Endothelial cell of umbilical vein (primary cell): ENCODE measurements at places on chromosomes 6 and 20. TPM values are rescaled to one million over a fixed set of nuclear protein-coding genes. Genes with fewer than 3 reads are reported as not detected.

CPXM1 gene
- total RNA-seq: 9.3 and 20.3 TPM in 2 replicates

BACH2 gene
- 5.6 and 5.9 TPM in 2 replicates for total RNA-seq

DNA sequence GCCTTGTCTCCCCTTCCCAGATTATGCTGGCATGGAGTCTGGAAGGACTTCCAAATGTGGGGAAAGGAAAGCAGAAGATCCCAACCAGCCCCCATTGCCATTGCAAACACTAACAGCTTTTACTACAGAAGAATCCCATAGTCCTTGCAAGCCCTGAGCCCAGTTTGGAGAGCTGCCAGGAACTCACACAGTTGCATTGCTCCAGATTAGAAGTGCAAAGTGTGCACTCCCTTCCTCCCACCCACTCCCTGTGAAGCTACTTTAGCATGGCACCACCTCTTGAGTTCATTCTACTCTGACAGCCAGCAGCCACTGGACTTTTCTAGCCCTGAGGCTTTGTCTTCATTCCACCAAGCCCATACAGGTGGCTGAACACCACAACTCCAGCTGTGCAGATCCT lies 67.6 kb downstream of the SLC22A2 start:
- DNase-seq: no peak

- no peak for DNase-seq
Measured at GRCh38 chr20:34829191-34829590, 3.7 kb upstream of the NCOA6 start.

GRCh38 chr20:40282541-40282940 lies 406.5 kb downstream of the MAFB start:
- DNase-seq: no peak

C4A gene
- 4.1 and 5.2 TPM in 2 replicates for total RNA-seq

CHRNA4 gene
- not detected in 2 replicates for total RNA-seq

DNA sequence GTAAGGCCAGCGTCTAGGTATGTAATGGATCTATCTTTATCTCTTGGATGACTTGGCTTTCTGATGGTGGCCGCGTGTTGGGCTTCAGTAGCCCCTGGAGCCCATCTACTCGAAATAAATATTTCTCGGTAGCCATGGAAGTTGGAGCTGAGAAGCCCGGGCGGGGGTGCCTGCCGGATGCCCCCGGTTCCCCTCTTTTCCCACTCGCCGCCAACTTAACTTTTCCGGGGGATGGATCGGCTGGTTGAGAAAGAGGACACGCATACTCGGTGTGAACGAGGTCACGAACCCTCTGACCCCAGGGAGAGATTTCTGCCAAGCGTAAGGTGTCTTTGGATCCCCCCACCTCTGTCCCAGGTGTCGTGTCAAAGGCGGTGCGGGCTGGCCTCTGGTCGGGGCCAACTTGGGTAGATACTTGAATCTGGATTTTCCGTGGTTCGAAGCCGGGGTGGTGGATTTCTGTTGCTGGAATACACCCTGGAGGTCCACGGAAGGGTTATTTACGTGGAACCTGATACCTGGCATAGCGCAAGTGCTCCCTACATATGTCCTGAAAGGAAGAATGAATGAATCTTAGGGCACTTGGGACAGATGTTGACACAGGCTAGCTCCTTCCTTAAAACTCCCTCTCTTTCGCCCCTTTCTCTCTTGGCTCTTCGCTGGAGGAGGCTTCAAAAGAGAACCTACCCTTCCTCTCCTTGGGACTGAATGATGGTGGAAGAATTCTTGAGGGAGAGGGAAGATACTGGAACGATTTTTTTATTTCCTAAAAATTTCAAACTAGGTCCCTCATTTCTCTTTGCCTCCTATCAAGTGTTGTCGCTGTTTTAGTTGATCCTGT lies 996 bp downstream of the DOK5 start:
- no peak for DNase-seq

DNA sequence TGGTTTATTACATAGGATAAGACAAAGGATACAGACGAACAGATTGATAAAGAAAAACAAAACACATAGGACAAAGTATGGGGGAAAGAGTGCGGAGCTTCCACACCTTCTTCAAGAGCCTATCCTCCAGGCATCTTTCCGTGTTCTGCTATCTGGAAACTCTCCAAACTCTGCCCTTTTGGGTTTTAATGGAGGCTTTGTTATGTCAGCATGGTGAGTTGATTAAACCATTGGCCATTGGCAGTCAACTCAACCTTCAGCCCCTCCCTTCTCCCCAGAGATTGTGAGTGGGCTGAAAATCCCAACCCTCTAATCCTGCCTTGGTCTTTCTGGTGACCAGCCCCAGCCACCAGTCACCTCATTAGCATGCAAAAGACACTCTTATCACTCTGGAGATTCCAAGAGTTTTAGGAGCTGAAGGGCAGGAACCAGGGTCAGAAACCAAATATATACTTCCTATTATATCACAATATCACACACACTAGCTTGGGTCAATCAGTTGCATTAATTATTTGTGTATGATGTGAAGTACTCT lies 23.8 kb downstream of the HLA-DOB start:
- DNase-seq: no peak

AGER gene
- 12.0 and 18.5 TPM in 2 replicates for total RNA-seq

DNA sequence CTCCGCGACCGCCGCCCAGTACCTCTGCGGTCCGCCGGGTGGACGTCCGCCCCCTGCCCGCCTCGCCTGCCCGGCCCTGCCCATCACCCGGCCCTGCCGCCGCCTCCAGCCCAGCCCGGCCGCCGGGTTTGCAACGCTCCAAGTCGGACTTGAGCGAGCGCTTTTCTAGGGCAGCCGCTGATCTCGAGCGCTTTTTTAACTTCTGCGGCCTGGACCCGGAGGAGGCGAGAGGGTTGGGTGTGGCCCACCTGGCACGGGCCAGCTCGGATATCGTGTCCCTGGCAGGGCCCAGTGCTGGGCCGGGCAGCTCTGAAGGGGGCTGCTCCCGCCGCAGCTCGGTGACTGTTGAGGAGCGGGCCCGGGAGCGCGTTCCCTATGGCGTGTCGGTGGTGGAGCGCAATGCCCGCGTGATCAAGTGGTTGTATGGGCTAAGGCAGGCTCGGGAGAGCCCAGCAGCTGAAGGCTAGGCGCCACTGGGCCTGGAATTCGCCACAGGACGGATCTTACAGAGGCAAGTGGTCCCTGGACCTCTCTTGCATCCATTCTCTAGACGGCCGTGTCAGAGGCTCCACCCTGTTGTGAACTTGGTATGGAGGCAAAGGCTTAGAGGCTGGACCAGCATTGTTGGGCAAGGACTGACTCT lies 11.8 kb downstream of the FAM110A start:
- no peak for DNase-seq

ID4 gene
- not detected in 2 replicates for total RNA-seq

DNA sequence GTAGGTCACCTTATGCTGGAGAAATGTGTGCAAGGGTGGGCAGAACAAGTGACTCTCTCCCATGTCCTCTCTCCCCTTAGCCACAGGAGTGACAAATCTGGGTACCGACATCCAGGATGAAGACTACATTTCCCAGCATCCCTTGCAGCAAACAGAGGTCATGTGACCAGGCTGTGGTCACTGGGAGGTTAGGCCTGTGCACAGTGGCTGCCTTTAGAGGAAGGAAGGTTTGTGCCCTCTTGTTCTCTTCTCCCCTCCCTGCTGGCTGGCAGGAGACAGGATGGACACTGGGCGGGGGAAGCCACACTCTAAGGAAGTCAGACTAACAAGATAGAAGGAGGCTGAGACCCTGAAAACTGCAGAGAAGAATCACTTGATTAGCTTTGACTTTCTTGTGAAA lies 360.2 kb downstream of the PREX1 start:
- DNase-seq: no peak

LST1 gene
- 1.00 and 2.0 TPM in 2 replicates for total RNA-seq

DNA sequence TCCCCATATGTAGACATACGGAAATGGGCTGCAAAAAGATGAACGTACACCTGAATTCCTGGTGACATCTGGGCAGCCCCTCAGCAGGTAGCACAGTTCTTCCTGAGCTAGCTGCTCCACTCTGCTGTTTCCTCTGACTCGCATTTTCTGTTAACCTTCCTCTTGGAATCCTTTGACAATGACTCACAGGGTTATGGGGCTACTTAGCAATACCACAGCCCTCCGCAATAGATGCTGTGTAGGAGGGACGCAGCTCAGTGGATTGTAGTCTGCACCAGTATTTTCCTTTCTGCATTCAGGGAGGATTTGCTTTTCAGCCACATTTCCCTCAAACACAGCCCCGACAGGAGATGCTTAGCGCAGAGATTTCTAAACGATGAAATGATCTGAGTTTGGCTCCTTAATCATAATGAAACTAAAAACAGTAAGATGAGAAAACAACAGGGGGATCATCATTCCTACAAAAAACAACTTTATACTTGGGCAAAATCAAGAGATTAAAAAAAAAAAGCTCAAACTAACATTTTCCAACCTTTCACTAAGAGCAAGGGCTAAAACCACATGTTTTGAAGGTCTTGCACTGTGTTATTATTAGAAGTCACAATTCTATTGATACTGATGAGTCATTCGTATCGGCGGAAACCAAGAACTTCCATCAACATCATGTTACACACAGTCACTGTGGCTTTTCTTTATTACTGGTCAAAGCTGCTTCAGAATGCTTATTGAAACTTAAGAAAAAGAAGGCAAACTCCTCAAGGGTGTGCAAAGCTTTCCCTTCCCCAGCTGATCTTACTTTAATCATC lies 12.2 kb downstream of the BACH2 start:
- peak; percentile 90 for DNase-seq

TCFL5 gene
- 9.4 and 11.1 TPM in 2 replicates for total RNA-seq

DNA sequence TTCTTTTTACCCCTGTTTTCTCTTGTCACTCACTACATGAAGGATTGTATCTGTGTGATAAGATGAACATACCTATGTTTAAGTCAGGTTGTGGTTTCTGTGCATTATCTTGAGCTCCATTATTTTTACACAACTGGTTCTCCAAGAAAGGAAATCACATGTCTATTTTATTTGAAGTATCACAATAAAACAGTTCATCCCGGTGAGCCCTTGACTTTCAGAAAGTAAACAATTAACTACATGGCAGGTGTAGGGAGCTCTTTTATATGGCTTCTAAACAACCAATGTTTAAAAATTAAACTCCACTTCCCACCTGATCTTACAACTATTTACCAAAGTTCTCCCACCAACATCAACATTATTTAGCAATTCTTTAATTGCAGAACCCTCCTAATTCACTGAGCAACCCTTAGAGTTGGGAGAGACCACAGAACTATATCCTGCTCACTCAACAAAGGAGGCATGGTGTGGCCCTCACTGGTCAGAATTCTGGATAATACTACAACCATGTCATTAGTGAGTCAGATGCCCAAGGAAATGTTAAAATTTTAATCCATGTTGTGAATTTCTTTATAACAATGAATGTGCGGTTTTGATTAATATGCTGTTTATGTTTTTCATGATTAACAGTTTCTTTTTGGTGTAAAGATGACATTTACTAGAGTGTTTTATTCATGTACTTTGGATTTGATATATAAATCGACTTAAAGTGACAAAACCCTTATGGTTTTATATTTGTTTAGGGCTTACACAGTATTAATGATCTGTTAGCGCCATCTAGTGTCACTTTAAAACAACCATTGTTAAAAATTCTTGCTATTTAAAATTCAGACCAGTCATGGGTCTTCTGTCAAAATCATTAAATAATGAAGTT lies 50.0 kb upstream of the SCGN start:
- peak; percentile 62 for DNase-seq

DNA sequence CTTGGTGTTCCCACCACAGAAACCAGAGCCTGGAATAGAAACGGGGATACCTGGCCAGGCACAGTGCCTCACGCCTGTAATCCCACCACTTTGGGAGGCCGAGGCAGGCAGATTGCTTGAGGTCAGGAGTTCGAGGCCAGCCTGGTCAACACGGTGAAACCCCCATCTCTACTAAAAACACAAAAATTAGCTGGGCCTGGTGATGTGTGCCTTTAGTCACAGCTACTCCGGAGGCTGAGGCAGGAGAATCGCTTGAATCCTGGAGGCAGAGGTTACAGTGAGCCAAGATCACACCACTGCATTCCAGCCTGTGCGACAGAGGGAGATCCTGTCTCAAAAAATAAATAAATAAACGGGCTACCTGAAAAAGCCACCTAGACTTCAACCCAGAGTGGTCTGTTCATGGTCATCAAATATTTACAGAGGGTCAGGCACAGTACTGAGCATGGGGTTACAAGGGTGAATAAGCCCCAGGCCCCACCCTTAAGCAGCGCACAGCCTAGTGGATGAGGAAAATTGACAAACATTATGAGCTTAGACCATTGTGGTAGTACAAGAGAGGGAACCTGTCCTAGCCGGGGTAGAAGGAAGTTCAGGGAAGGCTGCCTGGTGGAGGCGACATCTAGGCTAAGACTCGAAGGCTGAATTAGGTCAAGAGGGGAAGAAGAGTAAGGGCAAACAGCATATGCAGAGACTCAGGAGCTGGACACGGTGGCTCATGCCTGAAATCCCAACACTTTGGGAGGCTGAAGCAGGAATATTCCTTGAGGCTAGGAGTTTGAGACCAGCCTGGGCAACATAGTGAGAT lies 7.2 kb upstream of the PCIF1 start:
- DNase-seq: no peak

RFX6 gene
- total RNA-seq: not detected in 2 replicates

PSMB8 gene
- total RNA-seq: 25.7 and 40.1 TPM in 2 replicates

DNA sequence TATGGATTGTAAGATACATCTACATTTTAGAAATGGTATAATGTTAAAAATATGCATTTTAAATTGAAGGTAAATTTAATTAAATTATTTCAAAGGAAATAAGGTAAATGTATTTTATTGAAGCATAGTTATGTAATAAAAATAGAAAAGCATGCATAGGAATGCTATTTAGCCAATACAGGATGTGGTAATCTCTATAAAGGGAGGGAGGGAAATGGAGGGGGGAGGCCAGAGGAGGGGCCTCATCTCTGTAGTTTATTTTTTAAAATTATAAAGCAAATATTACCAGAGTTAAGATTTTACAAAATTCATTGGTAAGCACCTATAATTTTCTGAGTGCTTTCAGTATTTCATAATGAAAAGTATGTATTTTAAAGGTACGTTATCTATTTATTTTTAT lies 27.2 kb downstream of the SLC16A10 start:
- DNase-seq: no peak

DEFB113 gene
- total RNA-seq: not detected in 2 replicates

DNA sequence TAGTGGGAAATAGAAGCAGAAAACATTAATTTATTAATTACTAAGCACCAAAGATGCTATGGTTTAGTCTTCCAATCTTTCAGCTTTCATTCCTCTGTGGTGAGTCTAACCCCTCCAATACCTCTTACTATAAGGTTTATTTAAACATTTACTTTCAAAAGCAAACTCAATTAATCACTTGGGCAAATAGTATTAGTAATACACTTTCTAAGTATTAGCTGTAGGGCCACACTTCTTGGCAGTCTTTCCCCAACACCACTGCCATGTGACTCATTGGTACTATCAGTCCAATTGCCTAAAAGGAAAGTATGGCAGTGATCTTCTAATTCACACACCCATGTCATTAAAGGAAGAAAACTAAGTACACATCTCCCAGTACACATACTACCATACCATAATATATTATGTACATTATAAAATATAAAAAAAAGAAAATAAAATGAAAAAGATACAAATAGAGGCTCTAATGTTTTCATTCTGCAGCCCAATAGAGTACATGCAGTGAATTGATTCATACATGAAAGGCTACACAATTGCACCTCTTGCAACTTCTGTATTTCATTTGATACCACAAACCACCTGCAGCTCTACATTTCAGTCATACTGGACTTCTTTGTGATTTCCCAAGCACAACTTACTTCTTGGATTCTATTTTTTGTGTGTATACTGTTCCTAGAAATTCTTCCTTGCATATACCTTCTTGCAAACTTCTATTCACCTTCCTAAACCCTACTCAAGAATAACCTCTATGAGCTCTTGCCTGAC lies 218.6 kb downstream of the PKHD1 start:
- DNase-seq: no peak

- DNase-seq: no peak
Measured at GRCh38 chr6:56220078-56220477, 27.3 kb downstream of the COL21A1 start.

- no peak for DNase-seq
Measured at GRCh38 chr20:10687895-10688294, 14.1 kb upstream of the JAG1 start.

MGME1 gene
- 18.0 and 26.2 TPM in 2 replicates for total RNA-seq

GPX5 gene
- not detected in 2 replicates for total RNA-seq
